ENCODE measurements at places on chromosomes 3 and 15.

DNA sequence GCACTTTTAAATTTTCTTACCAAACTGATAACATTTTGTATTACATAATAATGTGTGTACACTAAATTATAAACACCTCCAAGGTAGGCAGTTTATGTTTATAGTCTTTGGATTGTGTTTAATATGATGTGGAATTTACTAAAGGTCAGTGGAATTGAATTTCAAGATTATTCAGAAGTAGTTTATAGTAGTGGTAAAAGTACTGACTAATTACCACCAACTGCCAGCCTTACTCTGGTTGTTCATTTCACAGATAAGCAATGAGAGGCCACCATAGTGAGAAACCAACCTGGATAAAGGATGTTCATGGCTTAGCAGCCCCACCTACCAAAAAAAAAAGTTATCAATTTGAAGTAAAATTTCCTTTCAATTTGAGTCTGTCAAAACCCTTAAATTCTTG, 54.0 kb upstream of the EIF5A2 start:
- no peak overlapping the region for H3K27ac ChIP-seq
- no peak for DNase-seq
- H3K27me3 ChIP-seq, result no peaks in the 10 kb centered on the region
- H3K4me1 ChIP-seq, result no peaks in the 10 kb centered on the region
- H3K4me3 ChIP-seq, result no peak overlapping the region

DNA sequence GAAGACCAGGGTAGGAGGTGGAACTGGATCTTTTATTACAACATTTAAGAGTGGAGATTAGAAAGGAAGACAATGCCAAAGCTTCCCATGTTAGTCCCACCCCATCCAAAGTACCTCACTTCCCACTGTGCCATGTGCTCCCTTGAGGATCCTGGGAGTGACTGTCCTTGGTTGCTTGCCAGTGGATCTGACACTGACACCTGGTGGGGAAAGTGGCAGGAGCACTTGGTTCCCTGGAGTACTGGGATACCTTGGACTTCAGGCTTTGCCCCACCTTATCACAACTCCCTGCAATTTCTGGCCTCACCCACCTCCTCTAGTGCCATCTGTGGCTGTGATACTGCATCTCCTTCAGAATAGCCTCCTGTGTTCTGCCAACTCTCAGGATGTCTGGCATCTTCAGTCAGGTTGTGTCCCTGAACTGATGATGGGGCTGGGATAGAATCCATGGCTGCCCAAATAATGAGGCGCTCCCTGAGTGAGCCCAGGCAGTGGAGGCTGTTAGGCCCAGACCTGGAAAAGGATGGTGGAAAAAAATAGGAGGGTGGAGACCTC, 1.3 kb downstream of the ELL3 start:
- peak; percentile 60 for DNase-seq
- H3K27me3 ChIP-seq, result no peaks in the 10 kb centered on the region
- peaks cover 12% of the 10 kb centered on the region for H3K4me1 ChIP-seq
- H3K36me3 ChIP-seq, result peaks cover 11% of the 10 kb centered on the region
- no peak overlapping the region for H3K27ac ChIP-seq

GRCh38 chr3:128364291-128364690, 102.4 kb downstream of the DNAJB8 start:
- no peak overlapping the region for H3K4me3 ChIP-seq
- DNase-seq, result no peak
- no peaks in the 10 kb centered on the region for H3K27me3 ChIP-seq
- H3K4me1 ChIP-seq, result peaks cover 6% of the 10 kb centered on the region
- H3K36me3 ChIP-seq, result no peaks in the 10 kb centered on the region

- no peaks in the 10 kb centered on the region for H3K4me1 ChIP-seq
- H3K27ac ChIP-seq, result no peak overlapping the region
- no peaks in the 10 kb centered on the region for H3K27me3 ChIP-seq
These were observed 48.2 kb downstream of the TRIM42 start for GRCh38 chr3:140726066-140726465.

DNA sequence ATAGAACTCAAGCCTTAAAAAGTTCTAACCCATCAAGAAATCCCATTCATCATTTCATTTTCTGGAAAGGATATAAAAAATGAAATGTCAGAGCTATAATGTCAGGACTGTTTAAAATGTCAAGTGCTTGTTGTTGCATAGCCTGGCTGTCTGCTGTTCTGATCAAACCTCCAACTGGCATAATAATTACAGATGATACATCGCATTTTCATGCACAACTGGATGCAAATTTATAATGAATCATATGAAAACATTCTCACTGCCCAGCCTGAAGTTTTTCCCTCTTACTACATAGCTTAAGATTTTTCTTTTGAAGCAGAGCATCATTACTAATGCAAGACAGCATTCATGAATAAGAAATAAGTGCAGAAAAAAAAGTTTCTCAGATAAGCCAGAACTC, 46.5 kb downstream of the GUCA1C start:
- H3K27ac ChIP-seq, result no peak overlapping the region
- no peaks in the 10 kb centered on the region for H3K36me3 ChIP-seq
- no peak for DNase-seq
- H3K27me3 ChIP-seq, result no peaks in the 10 kb centered on the region
- no peaks in the 10 kb centered on the region for H3K4me1 ChIP-seq

DNA sequence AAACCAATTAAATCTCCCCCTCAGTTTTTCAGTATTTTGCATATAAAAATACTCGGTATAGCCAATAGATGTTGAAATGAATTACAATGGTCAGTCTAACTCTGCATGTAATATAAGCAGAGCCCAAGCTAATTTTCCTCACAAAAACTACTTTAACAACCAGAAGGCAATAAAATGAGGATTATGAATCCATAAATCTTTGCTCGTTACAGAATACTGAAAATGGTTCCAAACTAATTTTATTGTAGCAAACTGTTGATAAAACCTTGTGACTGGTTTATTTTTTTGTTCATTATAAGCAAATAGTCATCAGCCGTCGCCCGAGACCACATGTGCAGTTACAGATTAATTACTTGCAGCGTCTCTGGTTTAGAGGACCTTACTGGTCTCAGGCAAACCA, 183.2 kb downstream of the SSR3 start:
- H3K4me3 ChIP-seq, result no peak overlapping the region
- no peaks in the 10 kb centered on the region for H3K4me1 ChIP-seq
- no peaks in the 10 kb centered on the region for H3K36me3 ChIP-seq
- no peak for DNase-seq

GRCh38 chr15:35545316-35545823, 595 bp downstream of the DPH6 start:
- no peaks in the 10 kb centered on the region for H3K27me3 ChIP-seq
- peak; percentile 51 for DNase-seq
- H3K4me1 ChIP-seq, result peaks cover 3% of the 10 kb centered on the region
- peak overlapping the region; percentile 80 for H3K4me3 ChIP-seq
- peak overlapping the region; percentile 95 for H3K27ac ChIP-seq

- DNase-seq, result no peak
- no peaks in the 10 kb centered on the region for H3K4me1 ChIP-seq
- H3K4me3 ChIP-seq, result no peak overlapping the region
These were observed 101.7 kb downstream of the DAPK2 start for GRCh38 chr15:63944681-63944955.

DNA sequence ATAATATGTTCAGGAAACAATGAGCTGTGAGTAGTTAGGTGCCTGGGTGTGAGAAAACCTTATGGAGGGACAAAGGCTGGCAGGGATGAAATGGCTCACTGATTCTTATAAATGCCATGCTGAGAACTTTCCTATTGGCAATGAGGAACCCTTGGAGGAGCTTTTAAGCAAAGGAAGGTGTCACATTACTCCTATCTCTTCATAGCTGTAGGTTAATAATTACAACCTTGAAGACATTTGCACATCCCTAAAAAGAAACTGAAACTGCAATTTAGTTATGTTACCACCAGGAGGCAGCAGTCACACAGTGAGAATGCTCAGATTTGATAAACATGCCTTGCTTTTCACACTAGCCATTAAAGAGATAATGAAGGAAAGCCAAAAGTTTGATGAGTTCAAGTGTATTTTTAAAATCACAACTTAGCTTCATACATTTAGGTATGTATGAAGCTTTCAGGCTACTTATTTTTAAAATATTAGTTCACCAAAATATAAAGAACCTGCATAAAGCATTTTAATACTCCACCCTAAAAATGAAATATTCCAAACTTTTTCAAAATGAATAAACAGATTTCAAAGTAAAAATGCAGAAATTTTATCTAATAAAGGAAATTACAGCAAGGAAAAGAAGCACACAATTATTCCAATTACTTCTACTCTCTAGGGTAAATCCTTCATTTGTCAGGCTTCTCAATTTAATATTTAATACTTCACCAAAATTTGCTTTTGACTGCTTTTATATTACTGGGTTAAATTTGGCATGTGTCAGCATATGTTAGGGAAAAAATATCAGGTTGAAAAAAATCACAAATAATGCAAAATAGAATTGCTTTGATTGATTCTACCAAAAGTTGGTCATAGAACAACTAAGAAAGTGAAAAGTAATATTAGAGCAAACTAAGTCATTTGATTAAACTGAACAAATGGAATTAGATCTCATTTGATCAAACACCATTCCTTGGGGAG, 136.9 kb upstream of the SLC2A2 start:
- no peaks in the 10 kb centered on the region for H3K27me3 ChIP-seq
- H3K4me3 ChIP-seq, result no peak overlapping the region
- no peaks in the 10 kb centered on the region for H3K4me1 ChIP-seq
- H3K36me3 ChIP-seq, result no peaks in the 10 kb centered on the region
- H3K27ac ChIP-seq, result no peak overlapping the region

DNA sequence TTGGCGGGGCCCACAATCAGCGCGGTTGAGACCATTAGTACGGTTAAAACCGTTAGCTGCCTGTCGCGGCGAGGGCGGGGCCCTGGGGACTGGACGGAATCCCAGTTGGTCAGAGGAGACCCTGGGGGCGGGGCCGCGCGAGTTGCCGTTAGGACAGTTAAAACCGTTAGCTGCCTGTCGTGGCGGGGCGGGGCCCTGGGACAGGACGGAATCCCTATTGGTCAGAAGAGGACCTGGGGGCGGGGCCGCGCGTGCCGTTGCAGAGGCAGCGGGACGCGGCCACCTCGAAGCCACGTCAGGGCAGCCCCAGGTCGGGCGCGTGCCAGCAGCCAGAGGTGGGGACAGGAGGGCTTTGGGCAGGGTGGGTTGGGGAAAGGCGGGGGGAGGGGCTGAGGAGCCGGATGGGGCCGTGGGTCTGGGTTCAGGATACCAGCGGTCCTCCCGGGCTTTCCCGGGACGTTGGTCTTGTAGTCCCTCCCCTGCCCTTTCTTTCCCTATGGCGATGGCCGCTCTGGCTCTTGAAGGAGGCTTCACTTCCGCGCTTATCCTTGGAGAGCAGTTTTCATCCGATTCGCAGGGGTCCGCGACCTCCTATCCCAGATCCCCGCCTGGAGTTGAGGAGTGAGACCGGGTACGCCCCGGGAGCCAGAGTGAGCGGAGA, 28.0 kb downstream of the KLHDC8B start:
- H3K4me3 ChIP-seq, result no peak overlapping the region
- no peak overlapping the region for H3K27ac ChIP-seq
- peak; percentile 24 for DNase-seq
- no peaks in the 10 kb centered on the region for H3K27me3 ChIP-seq
- H3K36me3 ChIP-seq, result no peaks in the 10 kb centered on the region
- no peaks in the 10 kb centered on the region for H3K4me1 ChIP-seq

GRCh38 chr3:23264413-23264812, 61.3 kb downstream of the UBE2E2 start:
- H3K4me1 ChIP-seq, result no peaks in the 10 kb centered on the region
- DNase-seq, result peak; percentile 30
- no peaks in the 10 kb centered on the region for H3K27me3 ChIP-seq
- no peaks in the 10 kb centered on the region for H3K36me3 ChIP-seq

DNA sequence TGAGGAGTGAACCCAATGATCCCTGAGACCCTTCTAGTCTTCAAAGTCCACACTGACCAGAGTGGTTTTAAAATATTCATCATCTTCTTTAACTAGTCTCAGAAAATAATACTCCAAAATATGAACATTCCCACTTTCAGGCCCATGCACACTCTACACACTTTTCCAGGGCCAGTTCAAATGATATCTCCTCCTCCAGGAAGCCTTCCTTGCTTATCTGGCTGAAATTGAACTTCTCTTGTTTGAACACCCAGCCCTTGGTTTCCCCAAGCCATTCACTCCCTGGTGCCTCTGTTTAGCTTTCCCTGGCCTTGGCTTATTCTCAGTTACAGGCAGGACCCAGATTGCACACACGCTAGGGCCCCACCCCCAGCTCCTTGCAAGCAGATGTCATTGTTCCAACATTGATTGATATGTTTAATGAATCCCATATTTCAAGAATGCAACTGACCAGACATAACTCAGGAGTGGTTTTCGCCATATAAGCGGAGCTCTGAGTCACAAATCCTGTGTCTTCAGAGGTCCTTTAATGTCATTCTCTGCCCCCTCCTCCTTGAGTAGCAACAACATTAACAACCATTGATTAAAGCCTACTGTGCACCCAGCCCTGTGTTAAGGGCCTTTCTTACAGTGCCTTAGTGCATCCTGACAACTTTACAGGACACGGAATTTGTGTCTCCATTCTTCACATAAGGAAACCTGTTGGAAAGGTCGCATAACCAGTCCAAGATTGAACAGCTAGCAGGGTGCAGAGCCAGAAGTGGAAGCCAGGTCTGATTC, 2.1 kb downstream of the ITGA11 start:
- H3K4me3 ChIP-seq, result no peak overlapping the region
- H3K4me1 ChIP-seq, result peaks cover 18% of the 10 kb centered on the region
- no peaks in the 10 kb centered on the region for H3K36me3 ChIP-seq
- peak; percentile 42 for DNase-seq
- H3K27me3 ChIP-seq, result peaks cover 31% of the 10 kb centered on the region

DNA sequence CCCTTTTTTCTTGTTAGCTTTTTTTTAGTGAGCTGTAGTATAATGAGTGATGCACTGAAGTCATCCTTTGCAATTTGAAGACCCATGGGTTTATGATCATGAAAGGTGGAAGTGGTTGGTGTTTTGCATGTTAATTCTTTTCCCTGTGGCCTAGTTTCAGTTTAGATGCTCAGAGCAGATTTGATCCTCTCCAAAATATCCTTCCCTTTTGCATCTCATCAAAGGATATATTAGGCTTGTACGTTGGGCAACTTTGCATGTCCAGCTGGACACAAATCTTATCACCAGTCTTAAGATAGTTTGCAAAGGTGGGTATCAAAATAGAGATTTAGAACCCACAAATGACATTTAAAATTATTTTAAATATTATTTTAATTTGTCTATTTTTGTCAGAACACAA, 72.7 kb downstream of the MYRIP start:
- H3K36me3 ChIP-seq, result no peaks in the 10 kb centered on the region
- H3K27ac ChIP-seq, result no peak overlapping the region
- no peaks in the 10 kb centered on the region for H3K27me3 ChIP-seq

GRCh38 chr3:39267631-39268548, 11.9 kb downstream of the CX3CR1 start:
- no peak overlapping the region for H3K27ac ChIP-seq
- no peaks in the 10 kb centered on the region for H3K4me1 ChIP-seq
- no peak overlapping the region for H3K4me3 ChIP-seq
- no peaks in the 10 kb centered on the region for H3K36me3 ChIP-seq
- no peaks in the 10 kb centered on the region for H3K27me3 ChIP-seq

DNA sequence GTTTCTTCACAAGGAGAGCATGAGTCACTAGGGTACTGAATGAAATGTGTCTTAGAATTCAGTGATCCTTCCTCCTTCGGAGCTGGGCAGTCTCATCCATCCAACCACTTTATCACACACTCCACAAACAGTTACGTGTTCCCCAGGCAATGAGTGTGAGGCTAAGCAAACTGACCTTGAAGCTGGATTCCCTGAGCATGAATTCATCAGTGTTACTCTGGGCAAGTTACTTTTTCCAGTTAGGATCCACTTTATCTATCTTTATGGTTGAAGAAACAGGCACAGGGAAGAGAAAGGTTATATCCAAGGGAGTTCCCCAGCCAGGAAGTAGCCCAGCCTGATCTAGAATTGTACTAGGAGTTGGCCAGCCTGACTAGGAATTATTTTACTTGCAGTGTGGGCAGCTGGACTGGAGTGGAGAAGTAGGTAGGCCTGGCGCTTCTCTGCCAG, 17.1 kb upstream of the GCNT3 start:
- DNase-seq, result no peak
- no peak overlapping the region for H3K4me3 ChIP-seq
- H3K27me3 ChIP-seq, result no peaks in the 10 kb centered on the region

All from trophoblast cell (in vitro differentiated cells and primary cell).